ENCODE measurements at places on chromosomes 3 and 15.

DNA sequence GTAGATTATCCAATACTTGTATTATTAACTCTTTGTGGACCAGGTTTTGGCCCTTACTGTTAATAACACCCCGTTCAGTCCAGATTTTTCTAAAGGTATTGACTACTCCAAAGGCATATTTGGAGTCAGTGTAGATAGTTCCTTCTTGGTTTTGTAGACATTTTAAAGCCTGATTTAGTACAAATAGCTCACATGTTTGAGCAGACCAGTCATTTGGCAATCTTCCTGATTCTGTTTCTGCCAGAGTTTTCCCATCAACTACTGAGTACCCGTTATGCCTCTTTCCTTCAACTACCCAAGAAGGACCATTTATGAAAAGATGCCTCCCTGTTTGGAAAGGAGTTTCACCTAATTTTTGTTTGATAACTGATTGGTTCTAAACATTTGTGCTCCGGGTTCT is 82.0 kb downstream of the CHCHD4 start:
- DNase-seq: no peak

- DNase-seq: no peak
Observed at GRCh38 chr15:100075229-100075628, 266.5 kb downstream of the ADAMTS17 start.

GRCh38 chr3:63967675-63968611 is 55.4 kb downstream of the PSMD6 start:
- peak; percentile 53 for DNase-seq

GRCh38 chr3:172311217-172311616 is 137.0 kb downstream of the GHSR start:
- DNase-seq: no peak

GRCh38 chr15:40058476-40059140 is 19.6 kb upstream of the SRP14 start:
- no peak for DNase-seq

DNA sequence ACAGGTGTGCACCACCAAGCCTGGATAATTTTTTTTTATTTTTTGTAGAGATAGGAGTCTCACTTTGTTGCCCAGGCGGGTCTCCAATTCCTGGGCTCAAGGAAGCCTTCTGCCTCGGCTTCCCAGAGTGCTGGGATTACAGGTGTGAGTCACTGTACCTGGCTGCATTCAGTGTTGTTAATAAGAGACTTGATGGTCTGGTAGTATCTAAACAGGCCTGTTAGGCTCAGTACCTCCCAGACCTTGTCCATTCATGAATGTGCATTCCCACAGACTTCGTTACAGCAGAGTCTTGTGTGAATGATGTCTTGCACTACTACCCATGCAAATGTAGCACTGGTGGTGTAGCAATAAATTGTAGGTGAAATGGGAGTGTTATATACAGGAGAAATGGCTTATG is 17.7 kb downstream of the CMTM8 start:
- DNase-seq: no peak

DNA sequence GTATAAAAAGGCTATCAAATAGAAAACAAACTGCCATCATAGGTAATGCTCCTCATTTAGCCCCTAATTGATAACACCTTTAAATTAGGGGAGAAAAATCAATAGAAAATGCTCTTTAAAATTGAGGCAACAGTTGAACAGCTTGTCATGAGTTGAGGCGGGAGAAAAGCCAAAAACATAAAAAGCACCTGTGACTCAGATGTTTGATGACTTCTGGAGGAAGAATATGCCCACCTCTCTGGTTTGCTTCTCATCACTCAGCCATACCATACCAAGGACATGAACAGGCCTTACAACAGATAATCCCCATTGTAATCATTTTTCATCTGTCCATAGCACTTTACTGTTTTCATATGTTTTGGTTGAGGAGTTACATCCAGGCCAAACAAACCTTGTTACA is 246.0 kb downstream of the MYRIP start:
- no peak for DNase-seq

DNA sequence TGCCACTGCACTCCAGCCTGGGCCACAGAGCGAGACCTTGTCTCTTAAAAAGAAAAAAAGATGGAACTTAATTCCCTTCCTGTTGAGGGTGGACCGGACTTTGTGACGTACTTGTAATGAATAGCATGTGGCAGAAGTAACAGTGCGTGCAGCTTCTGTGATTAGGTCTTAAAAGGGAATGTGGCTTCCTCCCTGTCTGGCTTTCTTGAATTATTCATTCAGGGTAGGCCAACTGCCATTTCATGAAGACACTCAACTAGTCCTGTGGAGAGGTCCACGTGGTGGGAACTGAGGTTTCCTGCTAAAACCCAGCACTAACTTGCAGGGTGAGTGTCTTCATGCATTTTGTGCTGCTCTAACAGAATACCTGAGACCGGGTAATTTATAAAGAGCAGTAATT is 98.9 kb upstream of the PIAS1 start:
- no peak for DNase-seq

GRCh38 chr15:33031324-33031821 is 163.1 kb downstream of the FMN1 start:
- DNase-seq: no peak

GRCh38 chr15:48447657-48448056 is 116.4 kb downstream of the DUT start:
- DNase-seq: no peak

GRCh38 chr15:92833106-92833433 is 67.1 kb upstream of the CHD2 start:
- no peak for DNase-seq

DNA sequence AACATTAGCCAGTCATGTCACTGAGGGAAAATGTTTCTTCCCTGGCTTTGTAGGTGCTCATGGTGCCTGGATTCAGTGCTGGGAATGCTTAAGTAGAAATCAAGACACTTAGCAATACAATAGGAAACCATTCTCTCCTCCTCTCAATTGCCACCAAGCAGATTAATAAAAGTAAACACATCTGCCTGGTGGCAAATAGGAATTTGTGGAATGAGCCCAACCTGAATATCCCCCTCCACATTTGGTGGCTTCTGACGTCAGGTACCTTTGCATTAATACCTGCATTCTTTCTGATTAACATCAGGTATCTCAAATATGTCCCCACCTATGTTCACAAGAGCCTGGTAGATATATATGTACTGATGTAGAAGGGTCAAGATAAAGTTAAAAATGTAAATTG is 42.7 kb downstream of the PPP2R3A start:
- DNase-seq: no peak

- no peak for DNase-seq
Observed at GRCh38 chr3:195546130-195546560, 3.0 kb upstream of the PPP1R2 start.

GRCh38 chr3:194025119-194025518 is 110.8 kb upstream of the HES1 start:
- DNase-seq: no peak

GRCh38 chr3:5057857-5058324 is 64.2 kb upstream of the ARL8B start:
- peak; percentile 86 for DNase-seq

DNA sequence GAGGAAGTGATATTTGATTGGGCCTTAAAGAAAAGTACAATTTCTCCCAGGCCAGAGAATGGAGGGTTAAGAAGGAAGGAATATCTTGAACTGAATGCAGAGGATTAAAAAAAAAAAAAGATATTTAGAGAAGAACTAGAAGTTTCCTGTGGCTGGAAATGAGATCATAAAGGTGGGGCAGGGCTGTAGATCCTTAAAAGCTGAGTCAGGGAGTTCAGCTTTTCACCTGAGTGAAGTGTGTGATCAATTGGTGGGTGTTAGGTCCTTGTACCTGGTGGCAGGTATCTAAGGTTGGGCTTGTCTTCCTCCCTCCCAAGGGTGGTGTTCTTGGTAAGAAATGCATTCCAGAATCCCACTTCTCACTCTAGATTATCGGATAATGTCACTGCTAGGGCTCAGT is 11.8 kb downstream of the CEMIP start:
- no peak for DNase-seq

DNA sequence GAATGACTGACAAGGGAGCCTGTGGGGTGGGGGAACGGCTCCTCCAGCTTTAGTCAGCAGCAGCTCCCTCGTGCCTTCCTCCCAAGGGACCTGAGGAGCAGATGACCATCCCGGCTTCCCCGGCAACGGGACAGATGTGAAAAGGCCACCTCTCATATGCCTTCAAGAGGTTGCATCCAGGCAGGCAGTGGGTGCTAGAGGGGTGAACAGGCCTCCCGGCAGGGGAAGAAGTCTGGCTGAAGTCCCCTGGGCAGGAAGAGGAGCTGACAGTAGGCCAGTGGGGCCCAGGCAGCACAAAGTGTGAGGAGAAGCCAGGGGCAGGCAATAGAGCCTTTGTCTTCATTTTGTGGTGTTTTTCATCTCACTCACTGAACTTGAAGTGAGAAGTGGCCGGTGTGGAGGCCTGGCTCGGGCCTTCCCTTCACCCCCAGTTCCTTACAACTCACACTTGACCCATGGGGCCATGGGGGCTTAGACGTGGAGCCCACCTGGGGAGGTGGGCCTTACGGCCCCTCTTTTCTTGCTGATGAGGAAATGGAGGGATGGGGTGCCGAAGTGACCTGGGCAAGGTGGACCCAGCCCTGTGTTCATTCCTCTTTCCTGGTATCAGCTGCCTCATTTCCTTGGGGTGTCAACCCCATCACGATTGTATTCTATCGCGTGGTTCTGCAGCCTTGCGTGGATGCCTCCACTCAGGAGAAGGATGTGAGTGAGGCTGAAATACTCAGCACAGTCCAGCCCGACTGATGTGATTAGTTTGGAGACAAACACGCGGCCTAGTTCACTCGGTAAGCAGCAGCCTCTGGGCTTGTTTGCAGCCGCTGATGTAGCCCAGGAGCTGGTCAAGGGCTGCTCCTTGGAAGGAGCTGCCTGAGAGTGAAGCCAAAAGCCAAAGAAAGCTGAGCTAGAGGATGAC is 115.5 kb upstream of the ALDH1A3 start:
- no peak for DNase-seq

DNA sequence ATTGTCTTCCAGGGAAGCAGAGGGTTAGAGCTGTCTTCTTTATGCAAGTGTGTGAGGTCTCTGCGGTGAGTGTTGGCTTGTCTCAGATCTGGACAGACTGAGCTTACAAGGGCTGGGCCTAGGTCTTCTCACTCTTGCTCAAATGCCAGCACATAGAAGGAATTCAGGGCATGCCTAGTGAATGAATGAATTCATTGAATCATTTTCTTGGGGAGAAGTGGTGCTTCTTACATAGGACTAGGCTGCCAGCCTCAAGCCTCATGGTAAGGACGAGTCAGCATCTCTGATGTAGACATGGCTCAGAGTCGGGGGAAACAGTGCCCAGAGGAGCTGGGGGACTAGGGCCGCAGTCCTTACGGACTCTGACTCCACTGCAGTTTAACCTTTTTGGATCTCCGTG is 17.2 kb downstream of the MKRN2 start:
- DNase-seq: no peak

- DNase-seq: no peak
Observed at GRCh38 chr3:70824078-70824477, 511.6 kb upstream of the MDFIC2 start.

GRCh38 chr15:42354824-42355223 is 4.5 kb upstream of the CAPN3 start:
- DNase-seq: no peak

GRCh38 chr3:147653367-147653923 is 244.3 kb downstream of the ZIC1 start:
- DNase-seq: no peak

GRCh38 chr3:149545049-149545448 is 70.6 kb downstream of the TM4SF4 start:
- DNase-seq: no peak

- DNase-seq: no peak
Observed at GRCh38 chr15:92152983-92153382, 240.7 kb upstream of the ST8SIA2 start.

DNA sequence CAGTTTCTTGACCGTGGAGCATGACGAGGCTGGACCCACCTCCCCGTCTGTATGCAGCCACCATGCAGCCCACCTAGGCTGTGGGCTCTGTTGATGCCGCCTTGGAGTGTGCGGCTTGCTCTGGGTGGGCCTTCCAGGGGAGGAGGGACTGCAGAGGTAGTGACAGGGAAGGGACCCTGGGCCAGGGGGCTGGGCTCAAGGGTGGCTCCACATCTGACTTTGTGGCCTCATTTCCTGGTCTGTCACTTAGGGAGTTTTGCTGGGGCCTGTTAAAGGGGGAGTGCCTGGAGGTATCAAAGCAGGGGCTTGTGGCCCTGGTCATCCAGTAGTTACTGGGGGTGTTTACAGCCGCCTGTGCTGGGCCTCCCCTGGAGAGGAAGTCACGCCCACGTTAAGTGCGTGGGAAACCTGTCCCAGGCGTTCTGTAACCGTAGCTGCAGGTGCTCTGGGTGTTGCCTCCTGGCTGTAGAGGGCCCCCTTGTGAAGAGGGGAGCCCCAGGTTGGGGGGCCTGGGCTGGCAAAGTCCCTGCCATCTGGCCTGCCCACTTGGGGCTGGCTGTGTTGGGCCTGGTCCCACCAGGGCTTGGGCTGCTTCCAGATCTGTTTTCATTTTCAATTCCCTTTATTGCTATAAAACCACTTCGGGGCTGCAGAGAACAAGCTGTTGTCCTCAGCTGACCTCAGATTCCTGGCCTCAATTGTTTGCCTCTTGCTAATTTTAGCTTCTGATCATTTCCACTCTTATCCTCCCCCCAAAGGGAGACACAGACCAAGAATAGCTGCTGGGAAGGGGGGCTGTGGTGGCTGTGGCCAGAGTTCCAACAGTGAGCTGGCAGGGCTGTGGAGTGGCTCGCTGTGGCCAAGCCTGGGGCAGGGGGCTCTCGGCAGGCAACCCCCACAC is 26.5 kb downstream of the KLF13 start:
- DNase-seq: peak; percentile 75

GRCh38 chr15:67992834-67993233 is 61.3 kb upstream of the PIAS1 start:
- no peak for DNase-seq

GRCh38 chr3:78889348-78889747 is 878.5 kb downstream of the ROBO1 start:
- DNase-seq: no peak

All from thymus (tissue), 14 donors.